ENCODE measurements at places on chromosomes 5 and 9.
A peak's percentile ranks its signal among the peaks of the same experiment; 100 is the strongest.

DNA sequence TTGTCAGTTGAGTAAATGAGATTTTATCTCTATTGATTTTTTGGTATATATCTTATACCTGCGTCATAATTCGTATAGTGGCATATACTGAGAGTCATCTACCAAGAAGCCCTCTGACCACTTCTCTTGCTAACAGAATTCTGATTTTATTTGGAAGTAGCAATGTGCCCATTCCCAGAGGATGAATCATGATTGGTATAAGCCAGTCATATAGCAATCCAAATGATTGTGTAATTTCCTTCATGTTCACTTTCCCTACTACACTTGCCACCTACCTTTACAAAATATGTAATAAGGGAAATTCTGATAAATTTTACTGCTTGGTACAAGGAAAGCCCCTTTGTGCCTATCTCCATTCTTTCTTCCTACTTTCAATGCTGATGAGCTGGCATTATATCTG, 16.1 kb upstream of the ZNF462 start:
- DNase-seq: no peak

- DNase-seq: no peak
Measured at GRCh38 chr5:168337361-168337760, 45.9 kb downstream of the WWC1 start.

DNA sequence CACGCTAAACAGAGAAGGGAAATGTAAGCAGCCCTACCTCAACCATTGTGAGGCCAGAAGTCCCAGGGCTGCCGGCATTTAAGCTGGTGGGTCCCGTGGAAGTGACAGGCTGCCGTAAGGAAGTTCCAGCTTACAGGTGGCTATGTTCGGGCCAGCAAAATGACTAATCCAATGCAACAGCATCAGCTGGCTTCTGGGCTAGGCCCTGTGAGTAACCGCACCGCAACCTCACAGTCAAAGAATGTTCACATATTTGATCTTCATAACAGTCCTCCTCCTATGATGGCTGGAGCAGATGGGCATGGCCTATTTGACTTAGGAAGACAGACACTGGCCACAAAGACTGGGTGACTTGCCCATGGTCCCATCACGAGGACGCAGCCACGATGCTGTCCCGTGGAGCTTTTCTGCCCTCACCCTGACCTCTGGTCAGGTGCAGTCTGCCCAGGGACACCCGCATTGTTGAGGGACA, 88.2 kb downstream of the LIFR start:
- DNase-seq: no peak

DNA sequence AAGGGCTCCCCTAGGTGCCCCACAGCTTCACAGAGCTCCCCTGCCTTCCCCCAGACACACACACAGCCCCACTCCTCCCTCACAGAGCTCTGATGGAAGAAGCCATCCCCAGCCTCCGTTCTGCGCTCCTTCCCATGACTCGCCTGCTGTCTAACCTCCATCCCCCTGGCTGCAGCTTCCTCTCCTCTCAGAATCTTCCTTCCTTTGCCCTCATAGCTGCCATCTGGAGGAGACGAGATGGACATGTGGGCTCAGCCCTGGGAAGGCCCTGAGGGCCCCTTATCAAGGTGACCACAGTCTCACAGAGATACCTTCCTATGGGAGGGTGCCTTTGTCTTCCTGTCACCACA, 94.3 kb downstream of the PCDH1 start:
- no peak for DNase-seq

- peak; percentile 42 for DNase-seq
Measured at GRCh38 chr9:134626571-134627416, 14.8 kb upstream of the COL5A1 start.

DNA sequence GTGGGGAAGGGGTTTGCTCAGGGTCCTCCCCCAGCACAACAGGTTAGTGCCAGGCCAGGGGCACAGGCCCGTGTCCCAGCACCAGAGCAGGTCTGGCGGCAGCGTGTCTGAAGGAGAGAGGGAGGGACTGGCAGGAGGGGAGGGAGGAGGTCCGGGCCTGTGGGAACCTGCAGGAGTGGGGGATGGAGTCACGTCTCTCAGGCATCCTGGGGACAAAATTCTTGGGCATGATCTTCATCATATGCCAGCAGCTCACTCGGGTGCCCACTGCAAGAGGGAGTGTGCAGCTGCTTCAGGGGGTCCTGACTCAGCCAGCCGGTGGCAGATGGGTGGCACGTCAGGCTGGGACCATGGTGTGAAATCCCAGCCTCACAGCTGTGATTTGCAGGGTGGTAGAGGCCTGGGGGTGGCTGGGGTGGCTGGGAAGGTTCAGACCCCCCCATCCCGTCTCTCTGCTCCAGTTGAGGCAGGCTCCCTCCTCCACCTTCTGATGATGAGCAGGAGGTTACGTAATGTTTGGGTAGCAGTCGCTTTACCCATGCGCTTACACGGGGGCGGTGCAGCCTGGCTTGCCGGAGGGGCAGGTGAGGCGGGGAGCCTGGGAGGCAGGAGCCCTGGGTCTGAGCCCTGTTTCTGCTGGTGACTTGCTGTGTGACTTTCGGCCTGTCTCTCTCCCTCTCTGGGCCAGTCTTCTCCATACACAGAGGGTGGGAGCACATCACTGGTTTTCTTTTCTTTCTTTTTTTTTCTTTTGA, 40.5 kb downstream of the NCS1 start:
- DNase-seq: no peak

GRCh38 chr9:114694719-114695269, 12.8 kb upstream of the TEX48 start:
- DNase-seq: no peak

Data from right forelimb (tissue), 1 donor.